Occipital lobe (tissue), 3 donors: ENCODE measurements at places on chromosomes 11 and 22. TPM values are rescaled to one million over a fixed set of nuclear protein-coding genes. Genes with fewer than 3 reads are reported as not detected.

NOX4 gene
- total RNA-seq: 8.4 TPM

IL17REL gene
- not detected for total RNA-seq

MRGPRX4 gene
- not detected for total RNA-seq

FAM181B gene
- total RNA-seq: 9.7 TPM

JHY gene
- 6.2 TPM for total RNA-seq

SHANK2 gene
- total RNA-seq: 47.1 TPM

ABCG4 gene
- 2.5 TPM for total RNA-seq

DLG2 gene
- total RNA-seq: 353 TPM

OR51B6 gene
- total RNA-seq: not detected

C22orf15 gene
- total RNA-seq: not detected

OR5D18 gene
- not detected for total RNA-seq

RPUSD4 gene
- total RNA-seq: 37.1 TPM

CTTN gene
- total RNA-seq: 81.3 TPM

GSTT2B gene
- 4.1 TPM for total RNA-seq

SIK2 gene
- total RNA-seq: 12.6 TPM

PRG3 gene
- total RNA-seq: 0.31 TPM

F2 gene
- total RNA-seq: 0.16 TPM

FUT4 gene
- 9.2 TPM for total RNA-seq

TESMIN gene
- 0.94 TPM for total RNA-seq

DENND6B gene
- total RNA-seq: 16.5 TPM

MOGAT2 gene
- not detected for total RNA-seq

ATG13 gene
- 54.3 TPM for total RNA-seq

SNX15 gene
- total RNA-seq: 19.0 TPM

SPDYC gene
- total RNA-seq: not detected

OR56A1 gene
- under 0.01 TPM for total RNA-seq

EI24 gene
- total RNA-seq: 95.9 TPM

DDIAS gene
- 2.2 TPM for total RNA-seq

SOX6 gene
- 39.3 TPM for total RNA-seq

NFAM1 gene
- 0.62 TPM for total RNA-seq

PKP3 gene
- under 0.01 TPM for total RNA-seq

PHOX2A gene
- not detected for total RNA-seq

FOSL1 gene
- total RNA-seq: not detected

C11orf42 gene
- not detected for total RNA-seq

ANGPTL5 gene
- 0.62 TPM for total RNA-seq

GANAB gene
- 61.8 TPM for total RNA-seq

CRY2 gene
- 46.5 TPM for total RNA-seq

ACAD8 gene
- total RNA-seq: 28.7 TPM

RHOD gene
- total RNA-seq: not detected

KRTAP5-7 gene
- total RNA-seq: not detected

MUC6 gene
- not detected for total RNA-seq

OR51A4 gene
- not detected for total RNA-seq

KRTAP5-11 gene
- not detected for total RNA-seq

OR2AT4 gene
- not detected for total RNA-seq

CARNS1 gene
- 0.16 TPM for total RNA-seq

SMCO4 gene
- 1.4 TPM for total RNA-seq

ZBTB3 gene
- 20.1 TPM for total RNA-seq

IGLL5 gene
- total RNA-seq: not detected

HARBI1 gene
- total RNA-seq: 6.7 TPM

TRPM5 gene
- not detected for total RNA-seq

CHRNA10 gene
- not detected for total RNA-seq

SPTBN2 gene
- 105 TPM for total RNA-seq

FIBIN gene
- 7.8 TPM for total RNA-seq

ALX4 gene
- 1.1 TPM for total RNA-seq

SMTN gene
- total RNA-seq: 9.8 TPM

USP2 gene
- total RNA-seq: 1.6 TPM
